ENCODE measurements at places on chromosomes 2 and 18.

GRCh38 chr2:167005096-167005495 is 116.8 kb downstream of the XIRP2 start:
- DNase-seq = no peak

- DNase-seq = peak; percentile 56
Observed at GRCh38 chr2:234953116-234954031, 1.6 kb downstream of the SH3BP4 start.

DNA sequence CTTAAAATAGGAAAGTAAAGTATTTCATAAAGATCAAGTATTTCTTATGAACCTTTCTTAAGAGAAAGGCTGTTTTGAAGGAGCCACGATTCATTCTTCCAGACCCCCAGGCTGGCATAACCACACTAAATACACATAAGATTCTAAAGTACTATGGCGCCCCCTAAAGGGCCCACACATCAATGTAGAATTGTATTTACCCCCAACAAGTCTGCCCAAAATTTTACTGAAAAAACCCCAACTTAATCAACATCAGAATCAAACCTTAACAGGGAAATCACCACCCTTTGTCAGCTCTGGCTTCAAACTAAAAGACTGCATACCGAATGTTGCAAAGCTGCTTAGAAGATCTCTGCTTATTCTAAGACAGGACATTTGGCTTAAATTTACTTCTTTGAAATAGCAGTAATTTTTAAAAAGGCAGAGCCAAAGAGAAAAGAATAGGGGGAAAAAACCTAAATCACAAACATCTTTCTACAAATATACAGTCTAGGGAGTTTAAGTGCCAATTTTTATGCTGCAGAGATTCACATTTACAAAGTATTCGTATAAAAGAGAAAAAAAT is 20.4 kb upstream of the BCL2 start:
- DNase-seq = peak; percentile 75

GRCh38 chr2:224892574-224893204 is 149.6 kb downstream of the DOCK10 start:
- DNase-seq = no peak

- DNase-seq = no peak
Observed at GRCh38 chr18:5466256-5466655, 77.5 kb downstream of the EPB41L3 start.

GRCh38 chr2:204686406-204686805 is 141.1 kb downstream of the PARD3B start:
- DNase-seq = no peak

GRCh38 chr2:128109243-128109642 is 18.2 kb downstream of the UGGT1 start:
- DNase-seq = no peak

DNA sequence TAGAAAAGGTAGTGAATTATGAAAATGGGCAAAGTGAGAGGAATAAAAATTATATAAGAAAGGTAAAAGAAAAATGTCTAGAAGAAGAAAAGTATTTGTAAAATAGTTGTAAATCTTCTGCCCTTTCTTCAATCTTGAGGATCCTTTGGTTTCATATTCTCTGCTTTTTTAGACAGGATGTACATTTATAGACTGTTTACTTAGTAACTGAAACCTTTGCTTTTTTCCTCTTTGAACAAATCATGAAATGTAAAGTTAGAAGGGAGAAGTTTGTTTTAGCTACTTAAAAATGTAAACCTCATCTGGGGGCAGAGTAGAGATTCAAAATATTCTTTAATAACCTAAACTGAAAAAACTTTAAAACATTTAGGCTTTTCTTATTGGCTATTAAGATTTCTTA is 150.4 kb upstream of the ITGA4 start:
- DNase-seq = peak; percentile 48

DNA sequence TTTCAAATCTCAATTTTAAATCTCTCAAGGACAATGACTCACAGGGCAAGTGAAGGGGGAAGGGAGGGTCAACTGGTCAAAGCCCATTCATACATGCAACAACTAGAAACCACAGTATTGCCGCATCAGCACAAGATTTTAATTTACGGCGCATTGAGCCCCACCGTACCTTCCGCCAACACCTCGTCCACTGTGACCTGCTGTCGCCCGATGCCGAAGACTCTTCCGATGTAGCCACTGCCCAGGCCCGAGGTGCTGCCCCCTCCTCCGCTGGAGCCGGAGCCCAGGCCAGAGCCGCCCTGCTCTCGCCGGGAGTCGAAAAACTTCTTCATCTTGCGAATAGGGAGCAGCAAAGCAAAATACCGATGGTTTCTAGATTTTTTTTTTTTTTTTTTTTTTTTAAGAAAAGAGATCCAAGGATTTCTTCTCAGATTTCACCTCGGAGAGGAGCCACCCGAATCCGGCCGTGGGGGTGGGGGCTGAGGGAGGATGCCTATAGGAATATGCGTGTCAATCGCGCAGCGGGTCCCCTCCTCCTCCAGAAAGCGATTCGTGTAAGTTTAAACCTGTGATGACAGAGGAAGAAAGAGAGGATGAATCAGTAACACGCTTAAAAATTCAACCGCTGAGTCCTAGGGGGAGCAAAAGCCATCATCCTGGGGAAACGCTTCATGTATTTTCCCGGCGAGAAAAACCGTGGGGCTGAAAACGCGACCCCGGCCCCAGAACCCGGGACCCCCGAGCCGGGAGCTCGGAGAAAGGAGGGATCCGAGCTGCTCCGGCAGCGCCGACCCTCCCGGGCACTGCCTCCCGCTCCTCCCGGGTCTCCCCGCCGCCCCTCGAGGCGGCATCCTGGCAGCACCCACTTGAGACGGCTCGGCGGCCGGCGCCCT is 584 bp downstream of the AAK1 start:
- peak; percentile 89 for DNase-seq

DNA sequence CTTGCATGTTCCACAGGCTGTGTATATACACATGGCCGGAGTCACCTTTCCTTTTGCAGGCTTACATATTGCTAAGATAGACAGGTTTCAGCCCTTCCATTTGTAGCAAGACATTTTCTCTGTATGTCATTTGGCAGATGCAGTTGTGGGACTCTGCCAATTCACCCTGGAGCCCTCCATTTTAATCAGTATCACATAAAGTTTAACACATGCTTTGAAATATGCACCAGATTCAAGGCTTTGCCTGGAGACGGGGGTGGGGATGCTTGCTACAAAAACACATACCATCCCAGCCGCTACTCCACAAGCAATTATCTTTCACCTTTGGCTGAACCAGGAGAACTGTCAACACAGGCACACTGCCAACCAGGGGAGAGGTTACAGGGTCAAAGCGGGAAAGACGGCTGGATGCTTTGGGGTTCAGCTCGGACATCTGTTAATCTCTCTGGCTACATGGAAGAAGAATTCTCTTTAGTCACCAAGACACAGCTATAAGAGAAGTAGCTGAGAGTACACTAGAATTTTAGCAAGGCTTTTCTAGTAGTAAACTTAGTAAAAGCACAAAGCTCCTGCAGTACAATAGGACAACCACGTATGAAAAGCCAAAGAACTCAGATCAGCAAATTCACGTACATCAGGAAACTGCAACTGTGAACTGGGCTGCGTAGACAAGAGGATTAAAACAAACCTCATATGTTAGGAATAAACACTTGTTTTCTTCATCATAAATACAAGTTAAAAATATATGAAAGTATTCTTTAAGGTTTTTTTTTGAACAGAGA is 130.9 kb downstream of the EXOC6B start:
- DNase-seq = peak; percentile 77

- peak; percentile 88 for DNase-seq
Observed at GRCh38 chr2:36780231-36780839, 83.8 kb downstream of the VIT start.

DNA sequence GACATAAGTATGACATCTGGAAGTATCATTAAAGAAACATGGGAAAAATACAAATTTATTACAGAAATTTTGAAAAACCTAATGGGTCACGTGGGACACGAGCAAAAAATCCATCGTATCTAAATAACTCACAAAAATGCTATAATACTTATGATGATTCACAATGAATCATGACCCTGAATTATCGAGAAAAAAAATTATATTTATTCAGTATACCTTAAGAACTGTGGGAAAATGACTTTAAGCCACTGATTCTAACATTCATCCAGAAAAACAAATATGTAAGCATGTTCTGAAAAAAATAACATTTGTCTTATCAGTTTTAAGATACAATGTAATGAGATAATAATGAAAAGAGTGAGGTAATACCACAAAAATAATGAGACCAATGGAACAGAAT is 51.8 kb downstream of the ZNF385B start:
- no peak for DNase-seq

DNA sequence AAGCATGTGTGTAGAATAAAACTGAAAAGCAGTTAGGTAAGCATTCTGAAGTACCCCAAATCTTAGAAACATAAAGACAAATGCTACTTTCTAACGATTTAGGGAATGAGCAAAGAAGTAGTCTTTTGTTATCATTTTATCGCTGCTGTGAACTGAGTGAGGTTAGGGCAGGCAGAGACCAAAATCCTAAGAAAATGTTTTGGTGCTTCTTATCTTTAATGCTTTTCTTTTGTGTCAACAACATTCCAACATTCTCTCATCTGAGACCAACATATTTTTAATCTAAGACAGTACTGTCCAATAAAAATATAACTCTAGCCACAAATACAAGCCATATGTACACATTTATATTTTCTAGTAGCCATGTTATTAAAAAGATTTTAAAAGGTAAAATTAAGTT is 789.4 kb upstream of the PIK3C3 start:
- DNase-seq = peak; percentile 32

GRCh38 chr2:150681120-150681804 is 193.8 kb upstream of the RND3 start:
- peak; percentile 94 for DNase-seq

GRCh38 chr2:58616961-58617360 is 375.8 kb upstream of the FANCL start:
- DNase-seq = no peak

DNA sequence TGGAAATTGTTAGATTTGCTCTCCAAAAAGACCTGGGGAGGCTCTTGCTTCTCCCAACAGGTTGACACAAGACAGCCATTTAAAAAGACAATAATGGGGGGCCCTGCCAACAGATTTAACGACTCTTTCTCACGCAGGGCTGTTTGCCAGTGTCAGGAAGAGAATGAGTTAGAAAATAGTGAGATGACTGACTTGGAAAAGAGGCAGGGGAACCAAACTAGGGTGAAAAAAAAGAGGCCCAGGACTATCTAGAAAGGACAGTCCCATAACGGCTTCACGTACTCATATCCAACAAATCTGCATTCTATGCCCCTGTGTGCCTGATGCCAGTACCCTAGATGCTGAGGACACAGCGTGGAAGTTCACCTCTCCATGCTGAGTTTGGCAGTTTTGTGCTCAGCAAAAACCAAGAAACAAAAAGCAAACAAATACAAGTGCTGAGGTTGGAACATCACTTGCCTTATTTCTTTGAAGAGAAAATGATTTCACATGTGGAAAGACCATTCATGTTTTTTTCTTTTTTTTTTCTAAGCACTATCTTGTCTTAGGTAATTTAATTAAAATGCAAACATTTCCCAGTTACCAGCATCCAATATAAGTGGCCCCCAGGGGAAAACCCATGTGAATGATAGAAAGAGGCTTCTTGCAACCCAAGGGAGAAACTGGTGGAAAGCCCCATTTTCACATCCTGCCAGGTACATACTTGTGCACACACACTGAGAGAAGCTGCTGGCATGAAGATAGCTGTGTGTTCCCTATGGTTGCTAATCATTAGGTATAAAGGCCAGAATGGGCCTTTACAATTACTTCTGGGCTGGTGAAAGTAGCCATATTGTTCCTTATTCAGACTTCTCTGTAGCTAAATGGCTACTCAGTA is 10.6 kb upstream of the WIPF1 start:
- DNase-seq = no peak

DNA sequence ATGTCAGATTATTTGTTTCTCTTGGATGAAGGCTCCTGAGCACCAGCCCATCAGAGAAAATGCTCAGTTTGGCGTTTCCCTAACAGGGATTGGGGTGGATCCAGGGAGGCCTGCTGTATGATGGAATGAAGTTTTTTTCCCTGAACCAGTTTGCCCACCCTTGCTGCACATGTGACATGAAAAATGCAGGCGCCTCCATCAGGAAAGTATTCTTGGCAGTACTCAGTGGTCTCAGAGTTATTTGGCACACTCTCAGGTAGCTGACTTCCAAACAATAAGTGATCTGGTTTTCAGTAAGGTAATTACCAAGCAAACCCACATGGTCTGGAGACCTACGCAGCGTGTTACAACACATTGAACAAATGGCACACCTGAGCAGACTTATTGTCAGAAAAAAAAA is 254.9 kb downstream of the PAX3 start:
- no peak for DNase-seq

DNA sequence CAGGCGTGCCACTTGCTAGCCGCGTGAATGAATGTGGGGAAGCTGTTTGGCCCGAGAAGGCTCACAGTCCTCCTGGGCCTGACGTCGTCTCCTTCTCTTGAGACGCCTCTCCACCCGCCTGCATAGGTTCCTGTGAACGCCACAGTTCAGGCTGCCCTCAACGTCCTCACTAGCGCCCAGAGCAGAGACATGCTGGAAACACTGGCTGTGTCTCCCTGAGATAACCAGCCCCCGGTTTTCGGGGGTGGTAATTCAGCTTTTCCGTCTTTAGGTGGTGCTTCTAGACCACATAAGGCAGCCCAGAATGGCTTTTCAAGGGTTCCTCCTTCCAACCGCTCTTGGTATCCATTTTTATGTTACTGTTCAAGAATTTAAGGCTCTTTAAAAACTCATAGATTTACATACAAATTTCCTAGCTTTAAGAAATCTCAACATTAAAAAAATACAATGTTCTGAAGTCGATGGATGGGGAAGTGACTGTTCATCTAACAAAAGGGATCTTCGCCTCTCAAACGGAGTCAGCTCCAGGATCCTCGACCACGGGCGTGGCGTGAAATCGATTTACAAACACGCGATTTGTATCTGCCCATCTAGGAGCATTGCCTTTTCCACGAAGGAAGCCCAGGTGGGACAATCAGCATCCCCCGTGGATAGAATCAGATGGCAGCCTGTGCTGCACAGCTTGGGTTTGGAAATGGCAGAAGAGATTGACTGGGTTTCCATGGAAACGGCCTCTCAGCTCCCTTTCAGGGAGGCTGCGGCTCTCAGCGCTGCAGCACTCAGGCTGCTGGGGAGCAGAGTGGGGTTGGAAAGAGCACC is 110.6 kb upstream of the PXDN start:
- peak; percentile 54 for DNase-seq

GRCh38 chr2:240286596-240286995 is 146.1 kb upstream of the OTOS start:
- no peak for DNase-seq

- no peak for DNase-seq
Observed at GRCh38 chr2:65458999-65459398, 26.6 kb upstream of the SPRED2 start.

DNA sequence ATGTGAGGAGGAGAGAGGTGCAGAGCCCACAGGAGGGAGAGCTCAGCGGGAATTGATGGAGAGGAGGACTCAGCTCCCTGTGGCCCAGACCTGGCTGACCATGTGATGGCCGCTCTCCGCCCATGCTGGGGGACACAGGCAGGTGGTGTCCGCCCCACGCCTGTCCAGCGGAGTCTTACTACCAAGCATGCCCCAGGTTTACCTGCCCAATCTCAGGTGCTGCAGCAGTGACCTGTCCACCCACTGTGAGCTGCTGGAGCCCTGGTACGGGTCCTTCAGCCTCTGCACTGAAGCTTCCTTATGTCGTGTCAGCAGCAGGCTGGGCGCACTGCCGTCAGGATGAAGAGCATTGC is 170.8 kb downstream of the RTP5 start:
- no peak for DNase-seq
